CD8-positive, alpha-beta memory T cell (primary cell): ENCODE measurements at places on chromosomes 2 and 18.

- no peak for DNase-seq
Observed at GRCh38 chr2:232628466-232629128, 4.8 kb upstream of the EFHD1 start.

DNA sequence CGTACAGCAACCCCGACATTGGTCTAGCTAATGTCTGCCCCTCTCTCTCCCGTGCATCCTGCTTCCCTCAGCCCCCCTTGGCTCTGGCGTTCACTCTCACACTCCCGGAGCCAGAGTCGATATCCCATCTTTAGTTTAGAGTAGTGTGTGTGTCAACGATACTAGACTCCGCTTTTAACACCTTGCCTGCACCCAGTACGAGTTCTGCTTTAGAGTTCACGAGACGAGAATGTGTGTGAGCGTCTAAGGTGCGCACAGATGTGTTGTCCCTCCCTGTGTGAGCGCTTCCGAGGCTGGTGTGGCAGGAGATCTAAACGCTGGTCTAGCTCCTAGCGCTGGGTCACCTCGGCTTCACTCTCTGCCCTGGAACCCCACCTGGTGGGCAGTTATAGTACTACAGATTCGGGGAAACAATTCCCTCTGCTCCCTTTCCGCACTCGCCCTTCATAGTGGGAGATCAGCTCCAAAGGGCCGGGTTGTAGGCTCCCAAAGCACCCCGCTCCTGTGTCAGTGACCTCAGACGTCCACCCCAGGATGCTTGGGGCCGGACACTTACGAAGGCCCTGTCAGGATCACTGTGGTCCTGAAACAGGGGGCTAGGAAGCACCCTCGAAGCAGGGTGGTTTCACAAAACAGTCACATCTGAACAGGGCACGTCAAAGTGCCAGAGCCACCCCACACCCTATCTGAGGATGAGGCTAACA is 2.6 kb upstream of the CYP26B1 start:
- DNase-seq: peak; percentile 41

DNA sequence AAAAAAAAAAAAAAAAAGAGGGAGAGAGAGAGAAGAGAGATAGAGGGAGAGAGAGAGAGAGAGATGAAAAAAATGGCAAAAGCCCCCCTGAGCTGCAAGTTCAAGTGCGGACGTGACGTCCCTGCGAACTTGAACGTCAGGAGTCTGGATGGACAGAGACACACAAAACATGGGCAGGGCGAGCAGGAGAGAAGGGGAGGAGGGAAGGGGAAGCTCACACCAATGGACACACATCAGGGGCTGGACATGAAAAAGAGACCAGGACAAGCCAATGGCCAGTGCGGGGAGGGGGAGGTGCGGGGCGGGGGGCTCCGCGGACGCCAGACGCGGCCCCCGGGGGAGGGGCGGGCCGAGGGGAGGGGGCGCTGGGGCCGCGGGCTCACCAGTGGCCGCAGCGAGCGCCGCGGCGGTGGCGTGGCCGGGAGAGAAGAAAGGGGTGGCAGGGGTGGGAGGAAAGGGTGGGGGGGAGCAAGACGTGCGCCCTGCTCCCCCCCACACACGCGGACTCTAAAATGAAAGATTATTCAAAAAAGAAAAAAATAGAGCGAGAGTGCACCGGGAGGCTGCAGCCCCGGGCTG is at the start of gene BCL11A:
BCL11A (minus strand) TSS at position 160 of the 579 bp plus-strand sequence. CDS start 384 bp downstream, outside the sequence.
- peak; percentile 6 for DNase-seq

DNA sequence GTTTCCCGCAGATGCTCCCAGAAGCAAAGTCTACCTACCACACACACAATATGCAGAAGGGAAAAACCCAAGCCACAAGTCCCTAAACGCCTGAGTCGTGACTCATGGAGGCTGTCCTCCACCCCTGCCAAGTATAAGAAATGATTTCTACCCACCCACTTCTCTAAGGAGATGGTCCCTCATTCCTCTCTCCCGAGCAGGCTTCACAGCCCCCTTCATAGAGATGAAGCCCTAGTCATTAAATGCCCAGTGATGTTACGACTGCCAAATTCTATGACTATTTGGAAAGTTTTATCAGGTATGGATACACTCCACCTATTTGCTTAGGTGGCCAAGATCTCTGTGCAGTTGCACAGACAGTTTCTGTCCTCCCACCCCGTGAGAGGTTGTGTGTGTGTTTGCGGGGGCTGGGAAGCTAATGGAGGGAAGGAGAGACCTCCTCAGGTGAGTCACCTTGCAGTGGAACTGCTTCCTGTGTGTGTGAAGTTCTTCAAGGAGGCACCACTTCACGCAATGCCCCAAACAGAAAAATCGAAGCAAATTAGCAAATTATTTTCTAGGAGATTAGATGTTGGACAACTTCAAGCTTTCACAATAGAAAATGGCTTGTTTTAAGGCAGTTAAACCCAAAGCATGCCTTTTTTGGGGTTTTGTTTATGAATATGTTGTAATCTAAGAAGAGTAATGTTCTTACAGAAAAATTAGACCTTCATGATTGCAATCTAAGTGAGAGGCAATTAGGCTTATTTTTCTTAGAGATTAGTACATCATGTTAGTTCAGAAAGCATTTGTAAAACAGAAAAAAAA is 175.2 kb downstream of the TGIF1 start:
- peak; percentile 19 for DNase-seq

DNA sequence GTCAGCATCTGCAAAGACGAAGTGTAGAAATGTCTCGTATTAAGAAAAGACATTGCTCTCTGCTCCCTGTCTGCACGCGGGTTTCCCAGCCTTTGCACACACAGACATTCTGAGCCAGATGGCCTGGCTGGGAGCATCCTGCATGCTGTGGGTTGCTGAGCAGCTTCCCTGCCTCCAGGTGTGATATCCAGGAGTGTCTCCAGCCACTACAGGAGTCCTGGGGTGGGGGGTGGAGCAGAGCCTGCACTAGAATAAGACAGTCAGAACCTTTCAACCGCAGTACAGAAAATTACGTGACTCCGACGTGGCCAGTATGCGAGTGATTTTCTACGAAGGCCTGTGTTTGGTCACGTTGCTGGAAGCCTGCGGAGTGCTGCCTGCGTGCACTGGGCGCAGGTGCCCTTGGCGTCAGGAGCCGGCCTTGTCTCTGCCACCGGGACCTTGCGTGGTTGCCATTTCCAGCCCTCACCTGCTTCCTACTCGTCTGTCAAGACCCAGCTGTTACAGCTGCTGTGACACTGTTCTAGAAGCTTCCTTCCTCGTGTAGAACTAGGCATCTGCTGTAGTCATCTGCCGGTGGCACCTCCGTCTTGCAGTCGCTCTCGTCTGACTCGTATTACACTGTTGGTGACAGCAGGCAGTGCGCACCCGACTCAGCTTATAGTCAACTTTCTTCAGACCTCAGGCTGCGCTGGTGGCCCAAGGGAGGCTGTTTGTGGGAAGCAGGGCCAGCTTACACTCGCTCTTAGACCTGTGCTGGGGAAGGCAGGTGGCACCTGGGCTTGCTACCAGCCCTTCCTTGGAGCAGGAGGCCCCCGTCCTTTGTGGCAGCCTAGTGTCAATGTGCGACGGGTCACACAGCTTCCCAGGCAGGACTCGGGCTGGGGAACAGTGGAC is 11.2 kb downstream of the CTDP1 start:
- DNase-seq: no peak

DNA sequence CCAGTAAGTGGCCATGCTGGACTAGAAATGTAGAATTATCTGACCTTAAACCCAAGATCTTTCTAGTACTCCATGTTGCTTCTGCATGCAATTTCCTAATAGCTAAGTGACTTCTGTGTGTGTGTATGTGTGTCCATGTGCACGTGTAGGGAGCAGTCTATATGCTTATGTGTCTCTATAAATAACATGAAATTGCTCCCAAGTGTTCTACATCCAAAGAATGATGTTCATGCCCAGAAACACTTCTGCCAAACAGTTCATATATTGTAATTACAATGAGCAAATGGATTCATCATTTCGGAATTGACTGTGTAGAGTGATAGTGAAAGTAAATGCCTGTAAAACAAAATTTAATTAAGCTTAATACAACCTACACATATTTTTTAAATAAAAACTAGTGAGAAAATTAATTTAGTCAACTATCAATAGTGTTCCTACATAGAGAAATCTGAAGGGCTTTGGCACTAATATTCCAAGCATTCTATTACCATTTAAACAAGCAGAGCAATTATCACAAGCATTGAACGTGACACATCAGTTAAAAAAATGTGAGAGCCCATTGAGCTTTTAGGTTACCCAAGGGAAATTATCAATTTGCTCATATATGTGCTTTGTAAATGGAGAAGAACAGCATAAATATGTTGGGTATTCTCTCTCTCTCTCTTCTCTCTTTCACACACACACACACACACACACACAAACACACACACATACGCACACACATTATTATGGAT is 1067.4 kb downstream of the CNTNAP5 start:
- no peak for DNase-seq

GRCh38 chr2:201953396-201953795 is 80.3 kb upstream of the FZD7 start:
- DNase-seq: no peak

DNA sequence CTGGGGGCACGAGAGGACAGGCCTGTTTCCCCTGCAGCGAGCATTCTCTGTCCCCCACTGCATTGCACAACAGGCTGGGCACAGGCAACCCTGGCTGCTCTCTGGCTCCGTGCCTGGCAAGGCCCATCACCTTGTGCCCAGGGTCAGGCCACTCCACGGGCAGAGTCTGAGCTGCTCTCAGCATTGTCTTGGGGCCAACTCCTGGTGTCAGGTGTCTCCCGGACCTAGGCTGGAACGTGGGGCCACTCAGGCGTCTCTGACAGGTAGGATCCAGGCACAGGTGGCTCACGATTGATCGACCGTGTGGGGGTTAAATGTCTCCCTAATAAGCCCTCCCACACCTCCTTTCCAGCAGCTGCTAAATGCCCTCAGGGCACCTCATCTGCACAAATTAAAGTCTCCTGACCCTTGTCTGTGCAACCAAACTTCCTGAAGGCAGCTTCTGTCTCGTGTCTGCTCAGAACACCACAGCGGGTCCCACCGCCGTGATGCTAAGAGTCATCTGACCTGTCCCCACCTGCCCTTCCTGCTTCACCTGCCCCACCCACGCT is 66.6 kb upstream of the GPC1 start:
- DNase-seq: no peak

DNA sequence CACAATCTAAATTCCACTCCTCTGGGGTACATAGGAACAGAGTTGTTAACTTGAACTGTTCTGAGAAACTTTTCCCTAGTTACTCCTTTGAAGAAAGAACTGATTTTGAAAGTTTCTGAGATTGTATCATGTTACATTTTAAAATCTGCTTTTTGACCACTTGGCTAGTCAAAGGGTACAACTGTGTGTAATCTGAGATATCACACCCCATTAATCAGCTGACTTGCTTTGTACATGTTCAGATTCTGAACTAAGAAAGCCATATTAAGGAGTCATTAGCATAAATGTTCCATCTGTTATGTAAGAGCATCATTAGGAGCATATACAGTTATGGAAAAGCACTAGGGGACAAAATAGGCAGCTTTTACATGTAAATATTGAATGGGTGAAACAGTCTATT is 3.8 kb upstream of the WDR35 start:
- no peak for DNase-seq

DNA sequence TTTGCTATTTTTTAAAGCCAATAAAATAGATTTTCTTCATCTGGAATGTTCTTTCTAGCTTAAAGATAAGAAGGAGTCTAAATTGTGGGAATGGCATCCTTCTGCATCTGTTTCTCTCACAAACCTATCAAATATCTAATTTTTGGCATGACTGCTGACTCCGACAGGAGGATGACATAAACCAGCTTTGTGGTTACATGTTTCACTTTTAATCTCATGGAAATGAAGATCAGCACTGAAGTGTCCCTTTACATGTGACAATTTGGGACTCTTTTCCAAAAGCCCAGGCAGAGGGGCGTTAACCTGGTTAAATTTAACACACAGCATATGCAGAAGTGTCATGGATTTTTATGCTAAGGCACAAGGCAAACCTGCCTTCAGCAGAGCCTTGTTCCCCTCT is 694.7 kb downstream of the ARHGAP15 start:
- DNase-seq: no peak

DNA sequence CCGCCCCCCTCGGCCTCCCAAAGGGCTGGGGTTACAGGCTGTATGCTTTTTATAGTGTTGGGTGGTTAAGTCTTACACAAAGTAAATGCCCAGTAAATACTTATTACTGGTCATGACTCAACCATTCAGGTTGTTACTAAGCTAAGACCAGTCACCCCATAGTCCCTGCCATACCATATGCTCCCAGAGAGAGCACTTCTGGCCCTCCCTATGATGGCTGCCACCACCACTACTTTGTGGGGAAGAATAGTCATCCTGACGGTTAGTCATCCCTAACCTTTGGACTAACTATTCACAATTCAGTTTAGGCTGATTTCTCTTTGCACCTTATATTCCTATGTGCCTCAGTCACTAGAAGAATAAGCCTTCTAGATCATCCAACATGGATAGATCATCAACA is 42.0 kb upstream of the MSH2 start:
- no peak for DNase-seq

GRCh38 chr2:57330447-57330846 is 716.2 kb upstream of the VRK2 start:
- no peak for DNase-seq

DNA sequence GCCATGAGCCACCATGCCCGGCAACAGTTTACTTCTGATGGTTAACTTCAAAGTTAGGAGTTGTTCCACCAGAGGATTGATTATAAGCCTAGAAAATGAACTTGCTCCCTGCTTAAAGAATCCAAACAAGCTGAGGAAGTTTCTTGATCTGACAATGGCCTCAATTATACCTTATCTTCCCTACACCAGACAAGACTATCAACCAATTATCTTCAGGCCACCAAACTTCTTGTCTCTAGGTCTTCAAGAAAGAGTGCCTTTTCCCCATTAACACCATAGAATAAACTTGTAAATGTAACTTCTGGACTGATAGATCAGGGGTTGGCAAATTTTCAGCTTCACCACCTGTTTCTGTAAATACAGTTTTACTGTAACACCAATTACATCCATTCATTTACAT is 15.0 kb downstream of the ZC3H8 start:
- no peak for DNase-seq

DNA sequence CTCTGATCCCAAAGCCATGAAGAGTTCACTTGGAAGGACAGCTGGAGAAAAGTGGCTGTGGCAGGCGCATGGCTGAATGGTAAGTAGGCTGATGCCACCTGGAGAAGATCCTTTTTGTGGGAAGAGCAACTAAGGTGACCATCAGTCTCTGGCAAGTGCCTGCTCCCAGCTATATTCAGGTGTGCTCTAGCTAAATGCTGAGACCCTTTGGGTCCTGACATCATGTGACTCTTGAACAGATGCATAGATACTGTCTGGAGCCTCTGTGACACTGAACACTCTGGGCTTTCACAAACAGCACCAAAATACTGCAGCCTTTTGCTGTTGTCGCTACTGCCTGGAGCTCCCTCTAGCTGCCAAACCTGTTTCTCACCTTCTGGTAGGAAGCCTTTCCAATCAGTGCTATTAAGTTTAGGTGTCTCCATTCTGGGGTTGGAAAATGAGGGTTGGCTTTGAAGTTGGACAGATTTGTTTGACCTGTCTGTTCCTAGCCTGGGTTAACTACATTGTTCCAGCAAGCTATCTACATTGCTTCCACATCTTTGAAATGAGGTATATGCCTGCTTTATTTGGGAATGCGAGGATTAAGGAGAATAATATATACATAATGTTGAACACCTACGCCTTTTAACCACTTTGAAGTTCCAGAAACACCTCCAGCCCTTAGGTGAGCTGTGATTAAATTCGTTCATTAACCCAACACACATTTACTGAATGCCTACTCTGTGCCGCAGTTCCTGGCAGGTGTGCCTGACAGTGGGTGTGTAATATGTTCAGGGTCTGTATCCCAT is 3.1 kb downstream of the EGR4 start:
- peak; percentile 37 for DNase-seq
